ENCODE measurements at places on chromosomes 1 and 21. TPM values are rescaled to one million over a fixed set of nuclear protein-coding genes. Genes with fewer than 3 reads are reported as not detected.

DNA sequence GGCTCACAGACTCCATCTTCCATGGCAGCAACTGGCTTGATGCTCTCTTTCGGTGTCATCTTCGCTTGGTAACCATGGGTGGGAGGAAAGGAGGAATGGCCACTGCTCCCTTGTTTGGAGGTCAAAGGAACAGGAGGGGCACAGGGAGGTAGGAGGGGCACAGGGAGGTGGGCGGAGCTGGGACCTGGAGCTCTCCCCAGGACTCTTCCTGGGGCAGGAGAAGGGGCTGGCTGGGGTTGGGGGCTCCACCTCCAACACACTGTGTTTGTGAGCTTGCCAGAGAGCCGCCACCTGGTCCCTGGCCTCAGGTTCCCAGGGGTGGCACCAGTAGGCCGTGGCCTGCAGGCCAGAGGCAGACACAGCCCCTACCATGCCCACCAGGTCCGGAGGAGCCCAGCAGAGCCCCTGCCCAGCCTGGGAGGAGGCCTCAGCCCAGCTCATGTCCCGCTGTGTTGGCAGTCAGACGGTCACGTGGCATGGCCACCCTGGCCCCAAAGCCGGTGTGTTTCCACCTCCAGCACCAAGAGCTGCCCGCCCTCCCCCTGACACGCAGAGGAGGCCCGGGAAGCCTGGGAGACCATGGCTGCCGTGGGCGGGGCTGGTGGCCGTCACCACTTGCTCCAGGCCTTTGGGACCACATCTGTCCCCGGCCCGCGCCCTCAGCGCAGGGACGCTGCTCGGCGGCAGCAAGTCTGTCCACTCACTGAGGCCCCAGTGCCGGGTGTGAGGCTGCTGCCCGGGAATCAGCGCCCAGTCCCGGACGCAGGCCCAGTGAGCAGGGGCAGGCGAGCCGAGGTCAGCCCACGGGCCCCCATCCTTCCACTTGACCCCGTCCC is 73.9 kb downstream of the MORN1 start:
- DNase-seq, result no peak

GRCh38 chr21:42703136-42703908 is 49.9 kb downstream of the PDE9A start:
- no peak for DNase-seq

DNA sequence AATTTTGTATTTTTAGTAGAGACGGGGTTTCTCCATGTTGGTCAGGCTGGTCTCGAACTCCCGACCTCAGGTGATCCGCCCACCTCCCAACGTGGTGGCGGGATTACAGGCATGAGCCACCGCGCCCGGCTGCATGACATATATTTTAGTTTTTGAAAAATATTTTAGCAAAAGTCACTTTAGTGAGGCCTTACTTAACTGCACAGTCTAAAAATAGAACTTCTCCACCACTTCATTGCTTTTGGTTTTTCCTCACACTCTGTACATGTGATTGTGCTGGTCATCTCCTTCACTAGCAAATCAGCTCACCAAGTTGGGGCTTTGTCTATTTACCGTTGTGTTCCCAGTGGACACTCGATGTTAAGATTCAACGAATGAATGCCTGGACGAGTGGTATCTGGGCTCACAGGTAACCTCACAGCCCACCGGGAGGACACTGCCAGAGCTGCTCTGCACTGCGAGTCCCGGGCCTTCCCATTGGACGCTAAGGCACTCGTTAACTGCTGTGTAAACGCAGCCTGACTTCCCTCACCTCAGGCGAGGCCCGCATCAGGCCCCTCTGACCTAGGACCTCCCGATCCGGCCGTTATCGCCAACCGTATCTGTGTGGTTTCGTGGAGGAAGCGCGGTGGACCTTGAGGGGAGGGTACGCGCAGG is 14.0 kb upstream of the ZNF692 start:
- DNase-seq, result peak; percentile 49

- DNase-seq, result peak; percentile 84
Observed at GRCh38 chr1:112716133-112716720, 1.1 kb upstream of the PPM1J start.

DNA sequence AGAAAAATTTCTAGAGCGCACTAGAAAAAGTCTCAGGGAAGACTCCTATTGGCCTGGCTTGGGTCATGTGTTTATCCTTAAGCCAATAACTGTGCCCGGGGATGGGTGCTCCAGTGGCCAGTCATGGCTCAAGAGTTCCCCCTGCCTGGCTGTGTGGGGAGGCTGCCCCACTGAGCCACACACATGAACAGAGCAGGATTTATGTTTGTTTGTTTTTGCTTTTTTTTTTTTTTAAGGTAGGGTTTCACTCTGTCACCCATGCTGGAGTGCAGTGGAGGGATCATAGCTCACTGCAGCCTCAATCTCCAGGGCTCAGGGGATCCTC is 21.8 kb downstream of the EDN2 start:
- no peak for DNase-seq

- DNase-seq, result no peak
Observed at GRCh38 chr1:19477284-19478249, 7.8 kb downstream of the CAPZB start.

DNA sequence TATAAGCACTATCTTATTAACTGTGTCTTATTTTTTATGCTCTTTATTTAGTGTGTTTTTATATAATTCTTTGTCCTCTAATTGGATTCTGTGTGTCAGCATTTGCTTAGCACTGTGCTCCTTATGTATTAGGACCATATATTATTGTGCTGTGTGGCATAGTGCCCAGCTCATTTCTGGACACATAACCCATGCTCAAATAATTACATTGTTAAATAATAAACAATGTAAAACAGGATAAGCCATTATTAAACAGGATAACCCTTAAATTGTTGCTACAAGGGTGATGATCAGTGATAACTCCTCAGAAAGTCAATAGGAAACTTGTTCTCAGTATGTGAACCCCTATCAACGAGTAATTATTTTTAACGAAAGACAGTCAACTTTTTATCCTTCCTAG is 150.4 kb downstream of the ADGRL4 start:
- no peak for DNase-seq

DNA sequence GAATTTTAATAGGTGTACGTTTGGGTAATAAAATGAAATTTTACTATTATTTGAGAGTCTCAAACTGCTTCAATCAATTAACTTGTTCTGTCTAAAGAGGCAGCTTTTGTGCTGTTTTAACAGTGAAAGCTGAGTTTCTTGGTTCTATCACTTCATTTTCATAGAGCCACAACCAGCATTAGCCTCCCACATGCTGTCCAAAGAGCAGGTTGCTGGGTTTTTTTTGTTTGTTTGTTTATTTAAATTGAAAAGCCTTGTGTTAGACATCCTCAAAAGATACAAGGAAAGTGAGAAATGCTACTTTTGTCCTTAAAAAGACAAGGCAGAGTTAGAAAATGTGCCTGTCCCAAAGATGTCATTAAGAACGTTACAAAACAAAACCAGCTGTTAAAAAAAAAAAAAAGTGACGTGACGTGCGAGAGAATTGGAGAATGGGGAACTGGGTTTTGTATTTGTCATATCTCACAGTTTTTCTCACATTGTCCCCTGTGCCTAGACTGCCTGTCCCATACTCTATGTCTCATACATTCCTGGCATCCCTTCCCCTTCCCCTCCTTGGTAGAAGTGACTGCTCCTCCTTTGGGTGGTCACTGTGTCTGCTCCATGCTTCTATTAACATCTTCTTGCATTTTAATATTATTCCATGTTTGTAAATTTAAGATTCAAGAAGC is 63.1 kb upstream of the CD34 start:
- no peak for DNase-seq

DNA sequence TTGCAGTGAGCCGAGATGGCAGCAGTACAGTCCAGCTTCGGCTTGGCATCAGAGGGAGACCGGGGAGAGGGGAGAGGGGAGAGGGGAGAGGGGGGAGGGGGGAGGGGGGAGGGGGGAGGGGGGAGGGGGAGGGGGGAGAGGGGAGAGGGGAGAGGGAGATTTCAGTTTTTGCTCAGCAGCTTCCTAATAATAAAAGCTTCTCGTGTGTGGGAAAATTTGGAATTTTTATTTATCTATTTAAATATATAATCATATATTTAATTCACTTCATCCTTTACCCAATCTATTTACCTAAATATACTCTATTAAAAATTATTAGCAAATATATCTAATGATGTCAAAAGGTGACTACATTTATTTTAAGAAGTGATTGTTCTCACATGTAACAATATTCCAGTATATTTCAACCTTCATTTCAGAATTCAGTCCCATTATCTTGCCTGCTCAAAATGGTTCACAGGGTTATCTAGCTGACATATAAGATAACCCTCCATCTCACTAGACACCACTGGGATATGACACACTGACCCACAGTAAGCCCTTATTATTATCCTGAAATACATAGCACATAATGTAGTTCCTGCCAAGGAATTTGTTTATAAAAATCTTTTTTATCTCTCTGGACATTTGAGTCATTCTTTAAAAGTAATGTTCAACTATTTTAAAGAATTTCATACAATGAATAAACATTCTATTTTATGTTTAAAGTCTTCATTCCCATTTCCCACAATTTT is 105.9 kb downstream of the GPATCH2 start:
- DNase-seq, result no peak

- no peak for DNase-seq
Observed at GRCh38 chr1:44501047-44501890, 96.2 kb downstream of the RNF220 start.

DNA sequence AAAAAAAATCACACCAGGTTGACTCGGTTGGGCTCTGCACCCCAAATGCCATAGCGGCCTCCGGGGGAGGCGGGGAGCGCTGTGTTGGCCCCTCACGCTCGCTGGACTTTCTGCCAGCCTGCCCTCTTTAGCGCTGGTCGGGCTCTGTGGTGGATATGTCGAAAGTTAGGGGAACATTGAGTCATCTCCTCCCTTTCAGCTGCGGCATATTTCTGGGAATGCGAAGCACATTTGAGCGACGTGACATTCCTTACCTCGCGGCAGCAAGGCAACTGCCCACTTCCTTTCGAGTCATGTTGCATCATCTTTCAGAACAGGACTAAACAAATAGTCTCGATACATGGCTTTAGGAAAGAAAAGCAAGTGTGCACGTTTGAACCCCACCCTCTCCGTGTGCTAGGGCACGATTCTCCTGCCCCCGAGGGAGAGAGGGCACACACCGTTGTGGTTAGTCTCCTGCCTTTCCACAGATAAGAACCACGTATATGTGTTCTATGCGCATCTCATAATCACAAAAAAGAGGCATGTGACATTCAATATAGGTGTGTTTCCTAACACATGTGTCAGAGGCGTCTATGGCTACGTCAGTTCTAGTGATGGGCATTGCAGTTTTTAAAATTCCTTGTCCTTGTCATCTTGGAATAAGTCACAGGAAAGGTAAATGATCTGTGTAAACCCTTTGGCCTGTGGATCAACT is 105.9 kb upstream of the SLC45A1 start:
- DNase-seq, result no peak

- no peak for DNase-seq
Observed at GRCh38 chr1:45325851-45326506, 716 bp upstream of the HPDL start.

DNA sequence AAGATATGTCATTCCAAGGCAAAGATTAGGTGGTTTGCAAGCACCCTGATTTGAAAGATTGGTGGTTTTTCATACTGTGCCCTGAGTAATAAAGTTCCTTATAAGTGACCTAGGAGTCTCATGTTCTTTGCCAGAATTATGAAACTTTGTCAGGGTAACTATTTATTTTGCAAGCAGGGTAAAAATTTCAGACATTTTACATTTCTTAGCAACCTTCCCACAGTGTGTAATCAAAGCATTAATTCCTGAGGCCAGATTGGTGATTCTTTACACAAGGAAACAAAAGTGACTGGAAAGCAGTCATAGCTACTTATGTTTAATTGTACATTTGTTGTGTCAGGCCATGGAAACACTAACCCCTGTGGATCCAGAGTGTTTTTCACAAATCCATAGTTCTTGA is 998.0 kb upstream of the B3GALT2 start:
- no peak for DNase-seq

GRCh38 chr21:15520811-15521643 is 208.8 kb upstream of the USP25 start:
- peak; percentile 18 for DNase-seq

- no peak for DNase-seq
Observed at GRCh38 chr1:1614204-1614953, 921 bp upstream of the MIB2 start.

- DNase-seq, result no peak
Observed at GRCh38 chr1:245901037-245901436, 606.0 kb downstream of the SMYD3 start.

The BNIPL gene
- total RNA-seq, result 0.94 TPM

The TSPAN2 gene
- 5.0 TPM for total RNA-seq

The PARK7 gene
- 150 TPM for total RNA-seq

The KAZN gene
- not detected for total RNA-seq

Data from CD4-positive, CD25-positive, alpha-beta regulatory T cell (primary cell).